ENCODE measurements at places on chromosomes 12 and 14.

DNA sequence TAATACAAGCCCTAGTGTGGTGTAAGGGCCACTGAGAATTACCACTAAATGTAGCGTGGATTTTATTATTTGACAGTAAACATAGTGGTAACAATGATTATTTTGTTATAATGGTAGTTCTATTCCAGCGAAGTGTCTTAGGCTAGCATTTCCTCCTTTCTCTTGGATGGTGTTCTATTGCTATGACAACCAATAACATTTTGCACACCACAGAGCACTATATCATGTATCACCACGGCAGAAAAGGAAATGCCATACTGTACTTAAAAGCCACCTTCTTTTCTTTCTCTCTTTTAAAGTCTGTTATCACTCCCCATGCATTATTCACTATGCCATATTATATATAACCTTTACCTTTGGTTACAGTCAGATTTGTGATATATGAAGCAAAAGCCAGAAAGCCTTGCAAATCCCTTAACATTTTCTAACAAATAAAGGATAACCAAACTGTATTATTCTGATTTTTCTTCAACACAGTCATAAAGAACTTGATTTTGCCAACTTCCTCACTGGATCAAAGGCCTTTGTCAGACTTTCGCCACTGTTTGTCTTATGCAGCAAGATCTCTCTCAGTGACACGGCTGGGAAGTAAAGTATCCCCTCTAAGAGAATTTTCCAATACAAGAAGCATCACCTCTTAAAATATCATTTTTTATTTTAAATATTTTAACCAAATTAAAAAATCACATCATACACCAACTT lies 195.8 kb downstream of the FOXN3 start:
- no peak for DNase-seq

DNA sequence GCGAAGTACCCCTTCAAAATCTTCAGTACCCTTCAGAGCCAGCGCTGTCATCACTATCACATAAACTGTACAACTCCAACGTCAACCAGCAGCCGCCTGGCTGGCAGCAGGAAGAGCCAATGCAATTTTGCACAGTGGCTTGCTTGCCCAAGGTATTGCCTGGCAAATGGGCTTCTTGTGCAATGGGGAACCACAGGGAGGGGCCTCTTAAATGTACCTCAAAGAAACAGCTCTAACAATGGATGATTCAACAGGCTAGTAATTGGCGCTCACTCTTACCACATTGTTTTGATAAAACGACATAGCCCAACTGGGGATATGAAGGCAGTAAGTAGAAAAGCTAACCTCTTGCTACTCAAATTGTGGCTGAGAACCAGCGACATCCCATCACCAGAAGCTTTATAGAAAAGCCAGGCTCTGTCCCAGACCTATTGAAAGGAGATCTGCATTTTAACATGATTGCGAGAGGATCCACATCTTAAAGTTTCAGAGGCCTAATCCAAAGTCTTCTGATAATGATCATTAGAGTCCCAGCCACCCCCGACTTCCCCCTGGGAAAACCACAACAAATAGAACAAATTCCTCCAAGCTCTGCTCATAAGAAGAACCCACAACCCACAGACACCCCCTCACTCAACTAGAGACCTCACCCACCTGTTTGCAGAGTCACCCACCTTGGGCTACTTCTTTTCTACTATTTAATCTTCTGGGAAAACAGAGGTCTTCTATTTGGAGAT lies 125.3 kb upstream of the HIF1A start:
- DNase-seq, result no peak

DNA sequence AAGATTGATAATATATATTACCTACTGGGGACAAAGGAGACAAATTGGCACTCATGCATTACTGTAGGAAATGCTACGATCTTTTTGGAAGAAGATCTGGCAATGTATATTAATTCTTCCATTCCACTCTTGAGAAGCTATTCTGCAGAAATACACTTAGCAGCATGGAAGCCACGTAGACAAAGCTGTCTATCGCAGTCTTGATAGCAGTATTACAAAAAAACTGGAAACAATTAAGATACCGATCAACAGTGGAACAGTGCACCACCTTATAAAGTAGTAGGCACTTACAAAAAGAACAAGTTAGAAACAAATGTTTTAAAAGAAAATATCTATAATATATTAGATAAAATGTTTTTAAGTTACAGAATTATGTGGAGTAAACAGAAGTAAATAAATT lies 87.2 kb downstream of the ABCD2 start:
- no peak for DNase-seq

DNA sequence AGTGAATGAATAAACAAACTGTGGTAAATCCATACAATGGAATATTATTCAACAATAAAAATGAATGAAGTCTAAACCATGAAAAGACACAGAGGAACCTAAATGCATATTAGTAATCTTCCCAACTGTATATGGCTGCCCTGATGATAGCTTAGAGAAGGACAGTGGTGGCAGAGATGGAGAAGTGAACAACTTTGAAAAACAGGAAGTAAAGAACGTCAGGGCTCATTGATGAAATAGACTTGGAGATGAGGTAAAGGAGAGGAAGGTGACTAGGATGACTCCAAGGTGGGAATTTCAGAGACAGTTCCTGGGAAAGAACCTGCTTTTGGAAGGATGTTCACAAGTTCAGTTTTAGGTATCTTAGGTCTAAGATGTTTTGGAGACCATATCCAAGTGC lies 36.3 kb upstream of the NT5DC3 start:
- no peak for DNase-seq

Data from substantia nigra (tissue), 51 donors.